ENCODE measurements at places on chromosomes 4 and X. TPM values are rescaled to one million over a fixed set of nuclear protein-coding genes. Genes with fewer than 3 reads are reported as not detected.

Gene TCEAL3
- 11.4 TPM for polyA plus RNA-seq

Gene ZNF732
- not detected for polyA plus RNA-seq

Gene RTL9
- not detected for polyA plus RNA-seq

Gene TXLNG
- 9.8 TPM for polyA plus RNA-seq

Gene TLR6
- polyA plus RNA-seq, result 4.8 TPM

Gene PLAC8
- polyA plus RNA-seq, result 1,724 TPM

Gene FRG1
- 68.9 TPM for polyA plus RNA-seq

Gene NSDHL
- polyA plus RNA-seq, result 44.8 TPM

Gene MCF2
- not detected for polyA plus RNA-seq

Gene NOA1
- 12.2 TPM for polyA plus RNA-seq

Gene NPY2R
- not detected for polyA plus RNA-seq

Gene DSPP
- polyA plus RNA-seq, result not detected

Gene TMEM165
- polyA plus RNA-seq, result 44.8 TPM
